ENCODE measurements at places on chromosomes 11 and 22.
A peak's percentile ranks its signal among the peaks of the same experiment; 100 is the strongest.

DNA sequence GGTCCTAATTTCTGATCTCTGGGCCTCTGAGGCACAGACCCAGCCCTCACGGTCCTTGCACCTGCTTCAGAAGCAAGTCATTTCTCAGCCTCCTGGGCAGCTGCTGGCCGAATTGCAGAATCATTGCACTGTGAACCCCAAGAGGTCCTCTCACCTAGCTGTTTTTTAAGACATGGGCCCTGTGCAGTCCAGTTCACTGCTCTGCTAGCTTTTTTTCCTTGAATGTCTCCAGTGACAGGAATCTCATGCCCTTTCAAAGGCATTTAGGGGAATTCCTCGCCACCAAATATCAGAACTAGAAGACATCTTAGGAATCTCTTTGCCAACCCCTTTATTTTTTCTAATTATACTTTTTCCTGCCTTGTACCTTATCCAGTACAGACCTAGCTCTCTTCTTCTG is 35.6 kb upstream of the TP53I11 start:
- DNase-seq = no peak

DNA sequence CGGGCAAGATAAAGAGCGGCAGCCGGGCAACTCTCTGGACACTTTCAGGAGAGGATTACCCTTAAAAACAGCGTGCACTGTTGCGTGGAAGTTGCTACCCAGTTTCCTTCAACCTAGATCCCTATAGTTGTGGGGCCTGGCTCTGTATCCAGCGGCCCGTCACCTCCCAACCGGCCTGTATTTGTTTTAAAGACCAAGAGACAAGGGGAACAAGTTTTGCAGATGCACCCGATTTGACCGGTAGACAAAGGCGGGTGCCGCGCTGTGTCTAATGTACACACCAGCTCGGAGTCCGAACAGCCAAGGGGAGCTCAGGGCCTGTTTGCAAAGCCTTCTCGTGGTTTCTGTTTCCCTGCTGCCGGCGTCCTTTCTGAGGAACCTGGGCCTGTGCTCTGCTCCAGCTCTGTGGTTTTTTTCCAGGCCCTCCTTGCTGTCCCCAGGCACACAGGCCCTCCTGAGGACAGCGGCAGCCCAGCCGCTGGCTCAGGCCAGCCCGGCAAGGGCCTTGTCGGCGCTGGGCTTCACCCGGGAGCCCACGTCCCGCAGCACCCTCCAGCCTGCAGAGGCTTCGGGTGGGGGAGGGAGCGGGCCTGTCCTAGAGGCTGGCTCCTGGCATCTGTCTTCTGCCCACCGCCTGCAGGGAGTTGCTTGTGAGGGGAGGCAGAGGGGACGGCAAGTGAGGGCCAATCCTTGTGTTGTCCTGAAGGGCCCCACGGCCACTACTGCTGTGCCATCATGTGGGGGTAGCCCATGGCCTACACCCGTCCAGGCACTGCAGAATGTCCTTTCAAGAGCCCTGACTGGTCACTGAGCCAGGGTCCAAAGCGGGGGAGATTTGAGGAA is 1.4 kb downstream of the TBX1 start:
- no peak for DNase-seq

GRCh38 chr22:38793317-38793716 is 626 bp downstream of the DNAL4 start:
- no peak for DNase-seq

DNA sequence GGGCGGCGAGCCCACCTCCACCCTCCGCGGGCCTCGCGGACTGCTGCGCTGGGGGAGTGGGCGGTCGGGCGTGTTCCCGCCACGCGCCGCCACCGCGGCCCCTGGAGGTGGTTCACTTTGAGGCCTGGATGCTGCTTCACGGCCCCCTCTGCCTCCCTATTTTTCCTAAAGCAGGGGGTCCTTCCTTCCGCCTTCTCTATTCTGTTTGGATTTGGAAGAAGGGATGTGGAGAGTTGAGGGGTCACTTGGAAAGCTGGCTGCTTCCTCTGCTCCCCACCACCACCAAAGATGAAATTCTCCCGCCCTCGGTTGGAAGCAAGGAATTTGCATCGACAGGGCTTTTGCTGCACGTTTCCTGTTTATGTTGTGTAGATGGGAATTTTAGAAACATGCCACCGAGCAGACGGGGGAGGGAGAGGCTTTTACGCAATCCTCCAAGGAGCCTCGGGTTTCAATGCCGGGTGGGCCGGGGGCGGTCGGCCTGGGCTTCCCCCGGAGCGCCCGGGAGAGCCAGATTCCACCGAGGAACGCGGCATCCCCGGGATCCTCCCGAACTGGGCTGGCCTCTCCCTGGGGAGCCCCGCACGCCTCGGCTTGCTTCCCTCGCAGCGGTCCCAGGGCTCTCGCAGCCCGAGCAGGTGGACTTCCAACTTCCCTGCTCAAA is 403 bp upstream of the SBF2 start:
- DNase-seq = peak; percentile 42

DNA sequence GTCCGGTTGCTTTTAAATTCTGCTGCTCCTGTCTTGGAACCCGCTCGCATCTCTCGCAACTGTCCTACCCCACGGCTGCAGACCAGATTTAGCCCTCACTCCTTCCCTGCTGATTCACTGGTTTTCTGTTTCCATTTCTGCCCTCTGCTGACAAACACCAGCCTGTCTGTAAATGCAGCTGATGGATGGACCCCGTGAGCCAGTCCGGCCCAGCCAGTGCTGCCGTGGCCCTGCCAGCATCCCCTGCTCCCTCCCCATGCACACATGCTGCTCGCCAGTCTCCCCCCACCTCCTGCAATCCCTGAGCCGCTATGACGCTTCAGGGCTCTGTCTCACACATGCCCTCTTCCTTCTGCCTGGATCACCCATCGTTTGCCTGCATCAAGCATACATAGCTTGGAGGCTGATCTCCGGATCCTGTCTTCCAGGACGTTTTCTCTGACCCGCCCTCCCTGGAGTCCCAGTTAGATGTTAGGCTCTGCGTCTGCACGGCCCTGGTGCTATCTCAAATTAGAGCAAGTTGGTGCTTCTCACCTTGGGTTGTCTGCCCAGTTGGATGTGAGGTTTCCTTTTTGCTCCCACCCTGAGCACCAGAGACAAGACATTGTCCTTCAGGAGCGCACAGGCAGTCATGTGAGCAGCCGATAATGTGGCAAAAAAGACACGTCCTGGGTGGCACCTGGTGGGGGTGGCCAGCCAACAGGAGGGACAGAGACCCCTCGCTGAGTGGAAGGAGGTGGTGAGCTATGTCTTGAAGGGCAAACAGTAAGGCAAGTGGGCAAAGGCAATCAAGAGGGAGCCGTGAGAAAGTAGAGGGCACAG is 4.3 kb upstream of the ACR start:
- no peak for DNase-seq

- DNase-seq = no peak
Observed at GRCh38 chr11:8002676-8003075, 15.5 kb downstream of the EIF3F start.

DNA sequence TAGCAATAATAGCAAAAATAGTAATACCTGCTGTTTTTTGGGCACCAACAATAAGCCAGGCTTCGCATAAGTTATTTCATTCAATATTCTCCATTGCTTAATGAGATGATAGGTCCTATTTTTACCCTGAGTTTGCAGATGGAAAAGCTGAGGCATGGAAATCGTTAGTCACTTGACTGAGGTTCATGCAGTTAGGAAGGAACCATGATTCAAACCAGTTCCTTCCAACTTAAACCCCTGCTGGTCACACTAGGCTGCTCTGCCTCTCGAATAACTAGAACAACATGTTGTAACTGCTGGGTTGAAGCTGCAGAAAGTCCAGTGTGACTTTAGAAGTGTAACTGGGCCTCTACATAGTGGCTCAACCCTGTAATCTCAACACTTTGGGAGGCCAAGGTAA is 69.3 kb downstream of the SEZ6L start:
- DNase-seq = no peak

DNA sequence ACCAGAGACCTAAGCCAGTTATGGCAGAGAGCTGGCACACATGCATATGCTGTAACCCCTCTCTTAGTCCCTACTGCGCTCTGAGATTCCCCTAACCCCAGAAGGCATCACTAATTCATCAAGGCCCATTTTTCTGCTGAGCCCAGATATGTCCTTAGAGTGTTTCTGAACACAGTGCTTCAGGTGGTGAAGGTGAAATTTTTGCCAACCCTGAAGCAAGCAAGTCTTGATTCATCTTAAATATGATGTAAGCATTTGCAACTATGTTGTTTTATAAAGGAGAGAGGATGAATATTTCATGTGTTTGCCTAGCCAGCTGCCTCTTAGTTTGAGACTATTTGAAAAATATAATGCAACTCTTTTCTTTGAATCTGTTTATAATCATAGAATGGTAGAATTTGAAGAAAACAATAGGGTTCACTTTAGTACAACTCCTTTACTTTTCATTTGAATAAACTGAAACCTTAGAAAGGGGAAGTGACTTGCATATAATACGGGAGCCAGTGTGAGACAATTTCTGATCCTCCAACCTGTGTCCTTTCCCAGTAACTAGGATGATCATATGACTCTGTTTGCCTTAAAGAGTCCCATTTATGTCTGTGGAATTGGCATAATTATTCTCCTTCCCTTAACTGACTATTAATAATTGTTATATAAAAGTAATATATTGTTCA is 194.3 kb upstream of the MTNR1B start:
- no peak for DNase-seq

- DNase-seq = no peak
Observed at GRCh38 chr11:83818349-83818748, 532.2 kb upstream of the CCDC90B start.

- DNase-seq = no peak
Observed at GRCh38 chr11:117054382-117054781, 43.8 kb downstream of the SIK3 start.

DNA sequence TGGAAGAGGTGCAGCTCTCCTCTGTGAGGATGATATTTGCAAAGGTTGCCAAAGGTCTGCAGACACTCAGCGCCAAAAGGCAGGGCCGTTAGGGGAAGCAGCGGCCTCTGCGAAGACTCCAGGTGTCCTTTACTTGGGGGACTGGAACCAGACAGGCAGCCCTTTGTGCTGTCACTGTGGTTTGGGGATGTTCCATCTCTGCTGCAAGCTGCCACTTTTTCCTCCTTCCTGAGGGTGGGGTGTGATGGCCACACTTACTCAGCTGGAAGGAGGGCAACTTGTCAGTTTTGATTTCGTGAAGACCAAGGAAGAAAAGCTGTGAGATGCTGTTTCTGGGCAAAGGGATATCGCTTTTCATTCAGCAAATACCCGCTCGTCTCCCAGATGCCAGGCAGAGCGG is 96.5 kb upstream of the PRR5 start:
- DNase-seq = no peak

- DNase-seq = peak; percentile 83
Observed at GRCh38 chr11:66346476-66347424, 679 bp downstream of the B4GAT1 start.

GRCh38 chr11:35377262-35377661 is 42.1 kb downstream of the SLC1A2 start:
- DNase-seq = no peak

DNA sequence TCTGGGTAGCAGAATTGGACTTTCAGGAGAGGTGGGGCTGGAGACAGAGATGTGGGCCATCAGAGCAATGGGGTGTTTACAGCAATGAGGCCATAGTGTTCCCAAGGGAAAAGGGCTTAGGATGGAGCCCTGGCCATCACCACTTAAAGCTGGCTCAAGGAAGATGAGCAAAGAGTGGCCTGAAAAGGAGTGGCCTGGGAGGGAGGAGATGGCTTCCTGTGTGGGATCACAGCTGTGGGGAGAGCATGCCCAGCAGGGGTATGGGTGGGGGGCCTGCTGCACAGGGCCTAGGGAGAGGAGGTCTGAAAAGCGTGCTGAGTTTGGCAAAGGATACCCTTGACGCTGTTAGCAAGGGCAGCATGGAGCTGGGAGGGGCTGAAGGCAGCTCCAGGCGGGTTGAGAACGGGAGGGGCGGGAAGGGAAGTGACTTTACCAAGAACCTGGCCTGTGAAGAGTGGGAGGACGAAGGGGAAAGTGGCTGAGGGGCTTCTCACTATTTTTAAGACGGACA is 13.9 kb downstream of the LRRC32 start:
- no peak for DNase-seq

- peak; percentile 4 for DNase-seq
Observed at GRCh38 chr11:104163100-104164027, 583 bp downstream of the PDGFD start.

- DNase-seq = no peak
Observed at GRCh38 chr11:103680826-103681225, 355.6 kb upstream of the DDI1 start.

- no peak for DNase-seq
Observed at GRCh38 chr11:63918507-63919191, 1.7 kb upstream of the RCOR2 start.

GRCh38 chr22:27149921-27150543 is 492.6 kb downstream of the MIAT start:
- no peak for DNase-seq

GRCh38 chr11:103936059-103936458 is 100.4 kb upstream of the DDI1 start:
- DNase-seq = no peak

- DNase-seq = no peak
Observed at GRCh38 chr11:120354779-120355178, 18.6 kb downstream of the ARHGEF12 start.

GRCh38 chr22:45682064-45682463 is 10.4 kb downstream of the ATXN10 start:
- DNase-seq = no peak

- no peak for DNase-seq
Observed at GRCh38 chr11:119895981-119896380, 167.0 kb upstream of the NECTIN1 start.

- no peak for DNase-seq
Observed at GRCh38 chr22:24847490-24847889, 41.5 kb downstream of the SGSM1 start.

DNA sequence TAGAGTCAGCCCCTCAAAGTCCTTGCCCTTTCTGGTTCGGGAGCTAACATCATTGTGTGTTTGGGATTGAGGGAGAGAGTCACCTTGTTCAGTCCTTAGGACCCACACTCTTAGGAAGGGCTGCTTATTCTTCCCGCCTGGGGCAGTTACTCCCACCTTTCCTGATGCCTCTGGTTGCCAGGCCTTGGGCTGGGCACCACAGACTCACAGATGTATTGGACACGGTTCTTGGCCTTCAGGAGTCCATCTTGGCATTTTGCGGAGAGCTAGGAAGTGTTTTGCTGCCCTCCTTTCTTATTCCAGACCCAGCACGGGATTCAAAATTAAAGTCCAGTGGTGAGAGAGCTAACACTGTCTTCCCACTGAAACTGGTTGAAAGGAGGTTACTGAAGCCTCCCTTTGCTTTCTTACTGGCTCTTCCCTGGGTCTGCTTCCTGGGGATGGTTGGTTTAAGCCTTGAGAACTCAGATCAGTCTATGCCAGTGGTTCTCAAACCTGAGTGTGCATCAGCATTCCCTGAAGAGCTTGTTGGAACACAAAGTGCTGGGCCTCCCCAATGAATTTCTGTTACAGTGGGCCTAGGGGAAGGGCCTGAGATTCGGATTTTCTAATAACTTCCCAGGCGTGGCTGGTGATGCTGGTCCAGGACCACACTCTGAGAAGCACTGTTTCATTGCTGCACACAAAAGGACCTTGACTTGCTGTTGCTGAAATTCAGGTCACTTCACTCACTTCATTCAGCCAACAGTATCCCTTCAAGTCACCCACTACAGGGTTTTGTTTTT is 1.4 kb downstream of the OSBP2 start:
- no peak for DNase-seq

Data from HuH-7.5 (cell line).